ENCODE measurements at places on chromosomes 16 and 17. TPM values are rescaled to one million over a fixed set of nuclear protein-coding genes. Genes with fewer than 3 reads are reported as not detected.

ANKS3 gene
- total RNA-seq: 15.8 TPM

SPEM1 gene
- not detected for total RNA-seq

DCAKD gene
- total RNA-seq: 19.2 TPM

HEATR9 gene
- not detected for total RNA-seq

CHST6 gene
- total RNA-seq: 1.4 TPM

GDPD1 gene
- total RNA-seq: not detected

ASIC2 gene
- total RNA-seq: not detected

TP53TG3B gene
- total RNA-seq: not detected

MEIOB gene
- 1.8 TPM for total RNA-seq

OR2C1 gene
- not detected for total RNA-seq

GRCh38 chr16:51941412-51941811 is 605.5 kb downstream of the TOX3 start:
- no peak for DNase-seq

- DNase-seq: no peak
Measured at GRCh38 chr16:6827267-6827666, 505.4 kb upstream of the RBFOX1 start.

DNA sequence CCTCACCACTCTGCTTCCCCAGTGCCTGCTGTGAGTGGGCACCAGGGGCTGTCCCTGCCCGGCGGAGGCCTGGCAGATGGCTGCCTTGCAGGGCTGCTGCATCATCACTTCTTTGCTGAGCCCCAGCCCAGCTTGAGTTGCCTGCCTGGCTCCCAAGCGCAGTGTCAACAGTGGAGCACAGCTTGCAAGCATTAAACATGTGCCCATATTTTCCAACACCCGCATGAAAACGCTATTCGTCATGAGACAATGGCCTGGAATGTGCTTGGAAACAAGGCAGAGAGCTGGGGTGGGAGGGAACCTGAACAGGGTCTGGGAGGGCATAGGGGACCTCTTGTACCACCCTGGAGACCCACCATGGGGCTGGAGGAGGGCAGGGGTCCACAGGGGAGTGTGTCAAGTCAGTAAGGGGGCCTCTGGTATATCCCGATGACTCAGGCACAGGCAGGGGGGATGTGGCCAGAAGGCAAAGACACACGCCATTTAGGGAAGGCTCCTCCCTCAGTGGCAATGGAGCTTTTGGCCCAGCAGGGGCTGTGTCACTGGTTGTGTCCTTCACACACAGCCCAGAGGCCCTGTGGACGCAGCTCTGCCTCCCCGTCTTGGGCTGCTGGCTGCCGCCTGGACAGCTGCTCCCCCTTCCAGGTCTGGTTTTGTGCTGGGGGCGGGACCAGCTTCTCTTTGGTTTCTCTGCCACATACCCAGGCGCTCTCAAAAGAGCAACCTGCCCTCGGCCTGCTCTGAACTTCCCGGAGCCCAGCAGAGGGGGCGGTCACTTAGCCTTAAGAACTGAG is 17.4 kb upstream of the MTSS2 start:
- DNase-seq: peak; percentile 94

DNA sequence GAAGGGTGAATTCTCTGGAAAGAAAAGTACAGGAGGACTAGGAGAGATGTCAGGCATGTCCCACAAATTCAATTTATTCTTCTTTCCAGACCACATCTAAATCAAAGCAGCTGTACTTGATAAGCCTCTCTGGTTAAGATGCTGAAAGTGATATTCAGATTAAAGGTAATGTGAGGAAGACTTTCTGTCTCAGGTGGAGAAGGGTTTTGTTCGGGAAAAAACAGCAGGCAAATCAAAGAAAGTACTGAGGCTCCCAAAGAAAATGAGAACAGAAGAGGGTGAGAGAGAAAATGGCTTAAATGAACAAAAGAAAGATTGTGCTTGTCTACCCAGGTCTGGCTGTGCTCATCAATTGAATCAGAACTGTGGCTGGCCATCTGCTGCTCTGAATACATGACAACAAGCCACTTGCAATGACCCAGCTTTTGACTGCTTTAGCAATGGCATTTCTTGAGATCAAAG is 55.6 kb downstream of the MMD start:
- no peak for DNase-seq

DNA sequence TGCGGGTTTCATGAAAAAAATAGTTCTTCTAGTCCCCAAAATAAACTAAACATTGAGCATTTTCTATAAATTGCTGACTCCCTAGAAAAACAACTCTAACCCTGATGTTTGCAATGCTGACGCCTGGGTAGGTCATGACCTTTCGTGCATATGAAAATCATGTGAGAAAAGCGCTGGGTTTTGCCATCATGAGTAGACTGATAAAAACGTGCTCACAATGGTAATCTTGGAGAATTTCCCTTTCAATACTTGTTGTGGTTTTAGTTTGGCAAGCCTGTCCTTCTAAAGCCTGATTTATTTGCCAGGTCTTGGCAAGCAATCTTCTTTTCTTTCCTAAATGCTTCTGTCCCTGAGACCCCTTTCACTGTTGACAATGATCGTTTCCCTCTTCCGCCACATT is 4.0 kb upstream of the CLEC10A start:
- peak; percentile 39 for DNase-seq

DNA sequence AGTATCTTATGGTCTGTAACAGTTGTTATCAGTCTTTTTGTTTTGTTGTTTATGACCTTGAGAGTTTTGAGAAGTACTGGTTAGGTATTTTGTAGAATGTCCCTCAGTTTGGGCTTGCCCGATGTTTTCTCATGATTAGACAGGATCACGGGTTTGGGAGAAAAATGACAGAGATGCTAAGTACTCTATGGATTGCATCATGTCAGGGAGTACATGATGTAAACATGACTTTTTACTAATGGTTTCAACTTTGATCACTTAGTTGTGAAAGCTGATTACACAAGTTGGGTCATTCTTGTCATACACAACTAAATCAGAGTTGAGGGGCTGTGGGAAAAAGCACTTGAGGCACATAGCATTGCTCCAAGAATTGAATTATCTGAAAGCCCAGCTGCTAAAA is 94.7 kb upstream of the SIAH1 start:
- no peak for DNase-seq

DNA sequence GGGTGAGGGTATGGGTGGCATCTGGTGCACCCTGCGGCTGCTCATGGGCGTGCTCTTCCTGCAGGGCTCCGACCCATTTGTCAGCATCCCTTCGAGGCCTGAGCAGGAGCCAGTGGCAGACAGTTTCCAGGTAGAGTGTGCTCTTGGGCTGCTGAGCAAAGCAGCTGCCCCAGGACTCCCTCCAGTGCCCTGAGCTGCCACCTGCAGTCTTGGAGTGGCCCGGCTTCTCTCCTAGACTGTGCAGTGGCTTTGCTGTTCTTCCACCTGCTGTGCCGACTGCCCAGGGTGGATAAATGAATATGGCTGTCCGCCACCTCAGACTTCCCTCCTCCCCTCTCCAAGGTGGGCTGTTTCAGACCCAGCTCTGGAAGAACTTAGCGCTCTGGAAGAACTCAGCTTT is 10.8 kb upstream of the JPT2 start:
- DNase-seq: no peak

DNA sequence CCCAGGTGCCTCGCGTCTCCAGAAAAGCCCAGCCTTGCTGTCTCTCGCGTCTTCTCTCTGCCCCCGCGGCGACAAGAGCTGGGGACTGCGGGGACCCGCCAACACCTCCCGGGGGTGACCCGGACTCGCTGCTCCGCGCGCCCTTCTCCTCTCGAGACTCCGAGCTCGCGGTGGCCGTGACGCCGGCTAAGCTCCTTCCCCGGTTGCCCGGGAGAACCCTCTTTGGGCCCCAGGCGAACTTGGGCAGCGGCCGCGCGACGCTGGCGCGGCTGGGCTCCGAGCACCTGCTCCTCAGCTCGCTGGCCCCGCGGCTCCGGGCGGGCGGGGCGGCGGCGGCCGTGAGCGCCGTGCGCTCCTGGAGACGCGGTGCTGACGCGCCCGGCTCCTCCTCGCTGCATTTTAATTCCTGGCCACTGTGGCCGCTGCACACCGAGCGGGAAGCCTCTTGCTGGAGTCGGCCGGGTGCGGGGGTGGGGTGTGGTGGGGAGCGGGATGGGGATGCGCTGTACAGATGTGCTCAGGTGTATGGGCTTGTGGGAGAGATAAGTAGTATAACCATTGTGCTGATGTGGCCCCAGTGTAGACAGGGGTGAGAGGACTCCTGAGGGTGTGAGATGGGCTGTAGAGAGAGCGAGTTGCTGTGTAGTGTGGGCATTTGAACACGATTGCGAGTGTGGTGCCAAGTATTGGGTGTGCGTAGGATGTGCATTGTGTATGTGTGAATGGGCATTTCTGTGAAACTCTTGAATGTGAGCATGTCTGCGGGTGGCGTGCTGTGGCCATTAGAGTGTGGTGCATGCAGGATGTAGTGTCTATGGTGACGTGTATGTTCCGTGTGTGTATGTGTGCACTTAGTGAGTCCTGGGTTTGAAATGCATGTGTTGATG is at the start of gene ASIC2:
ASIC2 (minus strand) TSS at position 315 of the 887 bp plus-strand sequence.
- DNase-seq: no peak

- no peak for DNase-seq
Measured at GRCh38 chr16:5928476-5929065, 831.0 kb upstream of the EEF2KMT start.

DNA sequence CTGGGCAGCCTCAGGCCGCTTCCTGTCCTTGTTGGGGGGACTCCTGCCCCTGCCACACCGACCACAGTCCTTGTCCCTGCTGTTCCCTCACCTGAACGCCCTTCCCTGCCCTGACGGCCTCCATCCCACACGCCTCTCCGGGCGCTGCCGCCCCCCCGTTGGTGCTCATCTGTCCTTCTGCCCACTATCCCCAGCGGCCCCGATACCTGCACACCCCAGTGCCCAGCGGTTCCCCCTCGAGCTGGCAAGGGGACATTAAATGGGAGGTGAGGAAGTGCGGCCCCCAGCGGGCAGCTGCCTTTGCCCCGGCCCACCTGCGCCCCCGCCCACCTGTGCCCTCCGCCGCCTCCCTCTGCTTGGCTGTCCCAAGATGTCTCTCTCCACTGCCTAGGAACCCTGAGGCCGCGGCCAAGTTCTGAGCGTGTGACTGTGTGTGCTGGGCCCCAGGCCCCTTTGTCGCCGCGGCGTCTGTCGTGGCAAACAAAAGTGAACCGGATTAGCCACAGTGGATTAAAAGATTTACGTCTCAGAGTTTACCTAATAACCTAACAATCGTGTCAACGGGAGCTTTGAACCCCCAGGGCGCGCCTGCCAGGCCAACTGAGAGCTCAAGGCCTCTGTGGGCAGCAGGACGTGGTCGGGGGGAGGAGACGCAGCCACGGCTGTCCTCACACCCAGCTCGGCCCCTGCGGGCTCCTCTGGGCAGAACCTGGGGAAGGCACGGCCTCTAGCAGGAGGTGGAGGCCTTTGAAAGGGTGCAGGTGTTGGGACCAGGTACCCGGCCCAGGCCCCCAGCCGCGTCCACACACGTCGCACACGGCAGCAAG is 7.6 kb upstream of the AXIN1 start:
- DNase-seq: no peak

DNA sequence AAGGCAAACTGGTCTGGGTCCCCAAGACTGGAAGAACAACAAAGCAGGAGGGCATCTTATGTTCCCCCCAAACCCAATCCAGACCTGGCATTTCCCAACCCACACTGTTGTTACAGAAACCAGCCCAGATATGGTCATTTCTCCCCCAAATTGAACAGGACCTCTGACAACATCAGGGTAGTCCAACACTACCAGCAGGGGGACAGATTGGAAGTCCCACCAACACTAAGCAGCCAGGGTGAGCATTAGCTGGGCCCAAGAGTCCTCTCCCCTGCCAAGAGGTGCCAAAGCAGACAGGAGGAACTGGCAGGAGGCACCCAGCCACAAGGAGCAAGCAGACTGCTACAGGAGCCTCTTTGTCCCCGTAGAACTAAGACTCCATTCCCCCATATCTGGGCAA is 29.3 kb upstream of the CNEP1R1 start:
- DNase-seq: no peak

DNA sequence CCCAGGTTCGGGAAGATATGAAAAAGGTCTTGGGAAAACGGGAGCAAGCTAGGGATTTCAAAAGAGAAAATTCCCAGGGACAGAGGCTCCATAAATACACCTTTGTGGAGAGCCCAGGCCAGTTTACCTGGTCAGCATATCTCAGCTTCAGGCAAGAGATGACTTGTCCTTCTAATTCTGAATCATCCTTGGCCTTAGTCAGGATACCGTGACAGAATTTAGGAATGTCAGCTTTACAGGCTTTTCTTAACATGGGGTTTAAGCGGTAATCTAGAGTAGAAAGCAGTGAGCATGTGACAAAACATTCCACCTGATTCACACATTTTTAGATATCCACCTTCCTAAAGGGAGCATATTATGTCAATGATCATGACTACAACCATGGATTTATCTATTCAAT is 41.1 kb upstream of the CLEC18B start:
- peak; percentile 55 for DNase-seq

GRCh38 chr17:71527311-71527710 is 593.5 kb upstream of the SOX9 start:
- peak; percentile 78 for DNase-seq

GRCh38 chr16:88719267-88719932 is 13.1 kb downstream of the CTU2 start:
- no peak for DNase-seq

GRCh38 chr16:78199325-78200022 is 100.0 kb downstream of the WWOX start:
- DNase-seq: no peak

- DNase-seq: no peak
Measured at GRCh38 chr16:22671301-22672076, 142.5 kb upstream of the HS3ST2 start.

GRCh38 chr17:61862105-61862574 is 1.2 kb downstream of the BRIP1 start:
- DNase-seq: peak; percentile 67

DNA sequence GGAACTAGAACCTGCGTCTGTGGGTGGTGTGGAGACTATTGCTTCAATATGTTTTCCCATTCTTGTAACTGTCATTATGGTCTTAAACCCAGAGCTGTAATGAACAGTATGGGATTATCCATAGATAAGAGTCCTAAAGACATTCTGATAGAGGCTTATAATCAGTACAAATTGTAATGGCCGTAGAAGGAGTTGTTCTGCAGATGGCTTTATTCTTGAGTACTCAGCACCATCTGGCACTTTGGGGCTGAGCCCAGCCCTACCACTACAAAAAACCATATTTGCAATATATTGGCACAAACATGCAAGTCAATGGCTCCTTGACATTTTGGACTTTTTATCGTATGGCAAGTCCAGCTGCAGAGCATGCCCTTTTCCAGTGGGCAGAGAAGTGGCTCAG is 150.0 kb downstream of the HS3ST4 start:
- DNase-seq: no peak

DNA sequence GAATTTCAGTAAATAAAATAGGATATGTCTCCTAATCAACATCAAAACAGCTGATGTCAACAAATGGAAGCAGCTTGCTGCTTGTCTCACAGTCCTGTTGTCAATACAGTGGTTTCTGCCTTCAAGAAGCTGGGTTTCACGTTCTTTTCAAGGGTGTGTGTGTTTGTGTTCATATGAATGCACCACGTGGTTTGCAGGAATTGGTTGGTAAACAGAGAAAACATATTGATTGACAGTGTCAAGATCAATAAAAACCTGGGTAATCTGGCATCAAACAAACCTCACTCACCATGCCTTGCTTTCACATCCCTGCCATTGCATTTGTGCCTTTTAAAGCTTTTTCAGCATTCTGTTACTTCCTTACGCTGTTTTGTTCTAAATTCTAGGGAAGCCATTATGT is 585.7 kb upstream of the CA10 start:
- no peak for DNase-seq

GRCh38 chr16:46947900-46948547 is 25.4 kb downstream of the DNAJA2 start:
- DNase-seq: peak; percentile 51

- DNase-seq: peak; percentile 99
Measured at GRCh38 chr16:31073970-31074813, at the start of the genes ZNF646 and ZNF668. ZNF646 (plus strand) TSS chr16:31074422; CDS start chr16:31076325, 1,903 bp downstream. ZNF668 (minus strand) TSS chr16:31074240; CDS start chr16:31064459, 9,781 bp downstream.

- DNase-seq: no peak
Measured at GRCh38 chr16:79041206-79041605, 559.3 kb downstream of the MAF start.

- DNase-seq: no peak
Measured at GRCh38 chr16:66503030-66503429, 46.9 kb downstream of the TK2 start.

All from M059J (cell line).